ENCODE measurements at places on chromosomes 3 and 15.

- DNase-seq = no peak
- H3K27me3 ChIP-seq = peaks cover under 1% of the 10 kb centered on the region
Observed at GRCh38 chr3:115436767-115437301, 186.5 kb upstream of the GAP43 start.

DNA sequence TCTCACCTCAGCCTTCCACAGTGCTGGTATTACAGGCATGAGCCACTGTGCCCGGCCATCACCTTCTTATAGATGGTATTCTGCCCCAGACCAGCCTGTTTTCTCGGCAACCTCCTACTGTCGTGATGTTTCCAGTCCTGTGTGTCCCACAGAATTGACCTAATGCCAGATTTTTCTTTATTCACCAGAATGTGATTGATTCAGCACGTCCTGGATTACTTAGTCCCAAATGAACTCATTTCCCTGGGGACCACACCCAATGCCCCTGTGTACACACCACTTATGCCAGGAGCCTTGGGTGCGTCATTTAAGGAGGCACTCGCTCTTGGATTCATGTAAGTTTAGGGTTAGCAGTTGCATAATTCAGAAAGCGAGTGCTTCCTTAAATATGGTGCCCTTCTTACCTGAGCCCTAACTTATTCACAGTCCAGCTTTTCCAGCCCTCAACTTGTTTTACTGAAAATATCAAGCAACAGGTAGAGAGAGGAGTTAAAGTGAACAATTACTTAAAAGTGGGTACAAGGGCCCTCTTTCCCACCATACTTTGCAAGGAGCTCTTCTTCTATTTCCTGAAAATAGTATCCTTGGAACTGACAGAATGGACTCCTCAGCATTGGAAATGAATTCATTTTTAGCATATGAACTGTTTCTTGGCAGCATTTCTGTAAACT is 64.6 kb upstream of the UBE2E1 start:
- H3K27me3 ChIP-seq = peaks cover 5% of the 10 kb centered on the region
- no peak for DNase-seq
- no peak overlapping the region for H3K4me3 ChIP-seq
- no peaks in the 10 kb centered on the region for H3K36me3 ChIP-seq
- H3K27ac ChIP-seq = no peak overlapping the region

GRCh38 chr3:27713435-27714145 is 8.5 kb downstream of the EOMES start:
- peaks cover 20% of the 10 kb centered on the region for H3K4me1 ChIP-seq
- H3K36me3 ChIP-seq = no peaks in the 10 kb centered on the region
- H3K27ac ChIP-seq = no peak overlapping the region
- H3K27me3 ChIP-seq = peaks cover 27% of the 10 kb centered on the region
- H3K4me3 ChIP-seq = peak overlapping the region; percentile 92

- no peak overlapping the region for H3K27ac ChIP-seq
- no peak for DNase-seq
- no peaks in the 10 kb centered on the region for H3K36me3 ChIP-seq
- peaks cover 15% of the 10 kb centered on the region for H3K4me1 ChIP-seq
- no peak overlapping the region for H3K4me3 ChIP-seq
- no peaks in the 10 kb centered on the region for H3K27me3 ChIP-seq
Observed at GRCh38 chr15:61621865-61622264, 392.8 kb upstream of the RORA start.

DNA sequence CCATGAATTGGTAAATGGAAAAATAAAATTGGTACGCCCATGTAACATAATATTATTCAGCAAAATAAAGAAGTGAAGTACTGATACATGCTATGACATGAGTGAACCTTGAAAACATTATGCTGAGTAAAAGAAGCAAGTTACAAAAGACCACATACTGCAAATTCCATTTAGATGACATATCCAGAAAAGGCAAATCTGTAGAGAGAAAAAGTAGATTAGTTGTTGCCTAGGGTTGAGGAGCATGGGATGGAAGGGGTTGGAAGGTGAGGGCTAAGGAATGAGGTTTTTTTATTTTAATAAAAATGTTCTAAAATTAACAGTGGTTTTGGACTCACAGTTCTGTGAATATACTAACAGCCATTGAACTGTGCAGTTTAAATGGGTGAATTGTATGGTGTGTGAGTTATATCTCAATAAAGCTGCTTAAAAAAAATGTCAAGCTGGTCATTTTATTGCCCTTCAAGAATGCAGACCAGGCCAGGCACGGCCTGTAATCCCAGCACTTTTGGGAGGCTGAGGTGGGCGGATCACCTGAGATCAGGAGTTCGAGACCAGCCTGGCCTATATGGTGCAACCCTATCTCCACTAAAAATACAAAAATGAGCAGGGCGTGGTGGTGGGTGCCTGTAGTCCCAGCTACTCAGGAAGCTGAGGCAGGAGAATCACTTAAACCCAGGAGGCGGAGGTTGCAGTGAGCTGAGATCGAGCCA is 8.1 kb upstream of the DLG1 start:
- H3K4me3 ChIP-seq = no peak overlapping the region
- H3K36me3 ChIP-seq = no peaks in the 10 kb centered on the region
- no peaks in the 10 kb centered on the region for H3K4me1 ChIP-seq
- H3K27ac ChIP-seq = no peak overlapping the region
- no peaks in the 10 kb centered on the region for H3K27me3 ChIP-seq

- no peak overlapping the region for H3K27ac ChIP-seq
- no peaks in the 10 kb centered on the region for H3K4me1 ChIP-seq
- no peak overlapping the region for H3K4me3 ChIP-seq
- no peak for DNase-seq
Observed at GRCh38 chr3:12349895-12350811, 61.3 kb downstream of the PPARG start.

DNA sequence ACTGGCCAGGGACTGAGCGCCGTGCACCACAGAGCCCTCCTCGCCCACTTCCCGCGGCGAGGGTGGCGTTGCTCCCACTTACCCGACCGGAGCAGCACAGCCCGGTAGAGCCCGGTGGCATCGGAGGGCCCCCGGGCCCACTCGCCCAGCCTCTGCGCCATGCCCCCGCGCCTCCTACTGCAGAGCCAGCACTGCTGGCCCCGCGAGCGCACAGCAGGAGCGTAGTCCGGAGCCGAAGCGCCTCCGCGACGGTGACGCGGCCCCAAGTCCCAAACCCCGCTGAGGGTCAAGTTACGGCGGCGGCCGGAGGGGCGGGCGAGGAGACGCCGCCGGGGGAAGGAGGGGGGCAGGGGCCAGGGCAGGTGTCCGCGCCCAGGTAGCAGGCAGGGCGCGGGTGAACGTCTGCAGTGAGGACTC is 9.6 kb upstream of the FAM107A start:
- H3K27ac ChIP-seq = no peak overlapping the region
- peaks cover 11% of the 10 kb centered on the region for H3K4me1 ChIP-seq
- peak; percentile 50 for DNase-seq
- peaks cover 23% of the 10 kb centered on the region for H3K27me3 ChIP-seq
- H3K36me3 ChIP-seq = peaks cover 13% of the 10 kb centered on the region
- peak overlapping the region; percentile 76 for H3K4me3 ChIP-seq

- no peak for DNase-seq
- peaks cover 12% of the 10 kb centered on the region for H3K27me3 ChIP-seq
- H3K36me3 ChIP-seq = peaks cover 6% of the 10 kb centered on the region
- H3K4me1 ChIP-seq = peaks cover 2% of the 10 kb centered on the region
- no peak overlapping the region for H3K27ac ChIP-seq
- H3K4me3 ChIP-seq = no peak overlapping the region
Observed at GRCh38 chr3:47007482-47008233, 28.2 kb downstream of the NBEAL2 start.

DNA sequence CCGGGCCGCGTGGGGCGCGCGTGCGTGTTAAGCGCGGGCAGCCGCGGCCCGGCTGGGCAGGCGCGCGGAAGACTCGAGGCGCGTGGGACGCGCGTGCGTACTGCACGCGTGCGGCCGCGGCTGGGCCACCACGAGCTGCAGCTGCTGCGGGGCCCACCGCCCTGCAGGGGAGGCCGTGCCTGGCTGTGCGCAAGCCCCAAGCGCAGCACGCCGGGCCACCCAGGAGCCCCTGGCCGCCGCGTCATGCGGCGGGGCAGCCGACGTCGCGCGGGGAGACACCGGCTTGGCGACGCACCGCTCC is 590 bp upstream of the TRIM71 start:
- peak overlapping the region; percentile 93 for H3K4me3 ChIP-seq
- H3K4me1 ChIP-seq = peaks cover 17% of the 10 kb centered on the region
- peaks cover 7% of the 10 kb centered on the region for H3K36me3 ChIP-seq
- H3K27me3 ChIP-seq = peaks cover 48% of the 10 kb centered on the region
- DNase-seq = peak; percentile 58

DNA sequence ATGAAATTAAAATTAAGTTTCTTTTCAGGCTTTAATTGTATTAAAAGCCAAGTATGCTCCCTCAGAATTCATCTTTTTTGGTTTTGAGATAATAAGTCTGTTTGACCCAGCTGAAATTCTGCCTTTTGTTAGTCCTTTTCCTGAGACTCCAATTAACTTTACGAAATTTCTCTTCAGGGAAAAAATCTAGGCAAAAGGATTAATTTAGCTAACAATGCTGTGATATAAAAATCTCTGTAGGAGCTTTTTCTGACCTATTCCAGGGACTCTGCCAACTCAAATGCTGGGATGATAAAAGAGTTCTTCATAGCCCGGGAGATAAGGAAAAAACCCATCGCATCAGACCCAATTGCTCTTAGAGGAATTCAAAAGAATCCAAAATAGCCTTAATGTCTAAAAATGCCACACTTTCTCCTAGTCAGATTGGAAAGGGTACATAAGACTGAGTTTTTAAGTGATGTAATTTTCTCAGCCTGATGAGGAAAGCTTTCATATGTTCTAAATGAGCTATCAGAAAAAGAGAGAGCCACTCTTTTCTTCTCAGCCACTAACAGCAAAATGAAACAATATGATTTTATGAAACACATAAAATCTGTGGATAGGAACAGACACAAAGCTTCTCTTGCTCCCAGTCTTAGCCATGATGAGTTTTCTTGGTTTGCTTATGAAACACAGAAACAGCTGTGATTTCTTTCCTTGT is 405.1 kb downstream of the ROBO1 start:
- H3K4me1 ChIP-seq = peaks cover 3% of the 10 kb centered on the region
- no peak overlapping the region for H3K27ac ChIP-seq
- no peaks in the 10 kb centered on the region for H3K27me3 ChIP-seq
- no peaks in the 10 kb centered on the region for H3K36me3 ChIP-seq
- DNase-seq = no peak

DNA sequence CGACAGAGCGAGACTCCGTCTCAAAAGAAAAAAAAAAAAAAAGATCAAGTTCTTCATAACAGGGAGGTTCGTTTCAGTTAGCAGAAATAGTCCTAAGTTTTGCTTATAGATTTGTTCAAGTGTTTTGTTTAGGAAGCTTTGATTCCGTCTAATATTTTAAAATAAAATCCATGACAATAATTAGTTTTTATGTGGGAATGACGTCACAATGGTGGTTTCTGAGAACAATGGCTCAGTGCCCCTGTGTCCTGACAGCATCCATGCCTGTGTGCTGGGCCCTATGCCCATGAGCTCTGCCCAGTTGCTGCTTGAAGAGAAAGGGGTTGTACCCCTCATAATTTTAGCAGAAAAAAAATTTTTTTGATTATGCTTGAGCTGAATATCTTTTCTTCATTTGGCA is 134.0 kb downstream of the SST start:
- H3K27ac ChIP-seq = no peak overlapping the region
- H3K4me3 ChIP-seq = no peak overlapping the region
- no peak for DNase-seq
- no peaks in the 10 kb centered on the region for H3K27me3 ChIP-seq

DNA sequence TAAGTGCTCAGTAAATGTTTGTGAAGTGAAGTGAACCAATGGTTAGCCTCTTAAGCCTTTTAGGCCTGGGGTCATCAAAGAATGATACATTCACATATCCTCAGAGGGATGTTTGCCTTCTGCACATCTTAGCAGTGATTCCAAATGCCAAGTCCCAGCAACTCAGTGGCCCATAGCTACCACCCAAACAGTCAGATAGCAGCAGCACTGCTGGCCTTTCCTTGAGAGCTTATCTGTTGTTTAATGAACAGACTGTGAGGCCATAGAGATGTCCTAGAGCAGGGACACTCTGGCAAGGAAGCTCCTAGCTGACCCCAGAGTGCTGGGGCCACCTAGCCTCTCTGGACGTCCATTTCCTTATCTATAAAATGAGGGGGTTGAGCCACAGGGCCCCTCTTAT is 86.8 kb downstream of the CYP19A1 start:
- H3K4me1 ChIP-seq = no peaks in the 10 kb centered on the region
- no peaks in the 10 kb centered on the region for H3K36me3 ChIP-seq
- no peak overlapping the region for H3K4me3 ChIP-seq
- no peaks in the 10 kb centered on the region for H3K27me3 ChIP-seq
- DNase-seq = no peak
- no peak overlapping the region for H3K27ac ChIP-seq

- DNase-seq = no peak
- H3K27ac ChIP-seq = peak overlapping the region; percentile 33
- H3K27me3 ChIP-seq = peaks cover 12% of the 10 kb centered on the region
- H3K36me3 ChIP-seq = peaks cover 14% of the 10 kb centered on the region
Observed at GRCh38 chr15:28944696-28945300, 59.0 kb downstream of the APBA2 start.

- peaks cover 9% of the 10 kb centered on the region for H3K27me3 ChIP-seq
- peak overlapping the region; percentile 86 for H3K4me3 ChIP-seq
- no peak for DNase-seq
- H3K36me3 ChIP-seq = peaks cover 2% of the 10 kb centered on the region
- H3K27ac ChIP-seq = peak overlapping the region; percentile 100
- H3K4me1 ChIP-seq = peaks cover 58% of the 10 kb centered on the region
Observed at GRCh38 chr3:42042747-42043098, 48.4 kb upstream of the TRAK1 start.

- H3K36me3 ChIP-seq = no peaks in the 10 kb centered on the region
- H3K4me1 ChIP-seq = peaks cover 38% of the 10 kb centered on the region
- no peak for DNase-seq
- peak overlapping the region; percentile 72 for H3K4me3 ChIP-seq
- H3K27me3 ChIP-seq = peaks cover 2% of the 10 kb centered on the region
Observed at GRCh38 chr3:51686512-51687215, 15.6 kb downstream of the TEX264 start.

DNA sequence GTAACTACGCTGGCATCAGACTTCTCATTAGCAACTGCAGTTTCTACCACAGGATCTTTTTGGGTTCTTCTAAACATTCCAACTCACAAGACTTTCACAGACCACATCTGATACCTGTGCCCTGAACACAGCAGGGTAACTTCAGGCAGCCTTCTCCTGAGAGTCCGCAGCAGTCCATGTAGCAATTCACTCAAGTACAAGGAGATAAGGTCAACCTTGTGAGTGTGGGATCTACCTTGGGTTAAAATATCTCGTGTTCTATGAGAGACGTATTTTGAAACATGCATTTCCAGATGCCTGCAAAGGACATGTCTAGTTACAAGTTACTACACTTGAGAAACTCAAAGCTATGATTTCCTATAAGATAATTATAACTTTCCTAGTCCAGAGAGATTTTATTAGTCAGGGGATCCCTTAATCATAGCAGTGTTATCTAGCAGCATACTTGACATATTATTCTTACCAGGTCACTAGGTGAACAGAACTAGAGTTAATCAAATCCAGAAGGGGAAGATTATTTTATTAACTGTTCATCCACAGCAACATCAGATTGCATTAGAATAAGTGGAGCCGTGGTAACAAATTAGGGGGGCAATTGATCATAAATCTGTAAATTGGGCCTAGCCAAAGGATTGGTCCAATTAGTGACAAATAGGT is 66.4 kb downstream of the ASTE1 start:
- H3K27ac ChIP-seq = no peak overlapping the region
- peaks cover 11% of the 10 kb centered on the region for H3K36me3 ChIP-seq
- H3K4me3 ChIP-seq = no peak overlapping the region
- no peaks in the 10 kb centered on the region for H3K4me1 ChIP-seq
- peaks cover 2% of the 10 kb centered on the region for H3K27me3 ChIP-seq

All from glutamatergic neuron (in vitro differentiated cells).